ENCODE measurements at places on chromosomes 6 and 20.

GRCh38 chr6:36917541-36918193, 31.9 kb downstream of the C6orf89 start:
- peaks cover 25% of the 10 kb centered on the region for H3K36me3 ChIP-seq
- no peaks in the 10 kb centered on the region for H3K27me3 ChIP-seq
- H3K4me1 ChIP-seq = peaks cover 9% of the 10 kb centered on the region
- H3K27ac ChIP-seq = no peak overlapping the region
- no peak for DNase-seq

- no peaks in the 10 kb centered on the region for H3K36me3 ChIP-seq
- no peak overlapping the region for H3K4me3 ChIP-seq
- H3K4me1 ChIP-seq = no peaks in the 10 kb centered on the region
- DNase-seq = no peak
- H3K27me3 ChIP-seq = no peaks in the 10 kb centered on the region
- no peak overlapping the region for H3K27ac ChIP-seq
These were observed 11.6 kb upstream of the ASCC3 start for GRCh38 chr6:100892693-100893092.

DNA sequence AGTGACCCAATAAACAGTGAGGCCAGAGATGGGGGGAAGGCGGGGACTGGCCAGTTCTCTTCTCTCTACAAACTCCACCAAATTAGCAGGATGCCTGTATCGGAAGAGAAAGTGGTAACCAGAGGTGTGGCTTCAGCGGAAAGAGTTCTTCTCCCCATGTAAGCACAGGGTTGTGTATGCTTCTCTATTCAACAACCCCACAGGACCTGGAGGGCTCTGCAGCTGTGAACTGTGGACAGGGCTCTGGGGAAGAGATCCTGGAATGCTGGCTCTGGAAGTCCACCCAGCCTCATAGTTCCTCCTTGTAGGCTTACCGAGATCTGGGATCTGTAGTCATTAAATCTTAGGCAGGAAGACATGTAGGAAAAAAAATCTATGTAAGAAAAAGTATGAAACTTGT, 186.2 kb downstream of the FOXC1 start:
- H3K4me3 ChIP-seq = no peak overlapping the region
- H3K27ac ChIP-seq = no peak overlapping the region
- H3K4me1 ChIP-seq = no peaks in the 10 kb centered on the region
- no peaks in the 10 kb centered on the region for H3K27me3 ChIP-seq
- no peak for DNase-seq
- H3K36me3 ChIP-seq = peaks cover 2% of the 10 kb centered on the region

DNA sequence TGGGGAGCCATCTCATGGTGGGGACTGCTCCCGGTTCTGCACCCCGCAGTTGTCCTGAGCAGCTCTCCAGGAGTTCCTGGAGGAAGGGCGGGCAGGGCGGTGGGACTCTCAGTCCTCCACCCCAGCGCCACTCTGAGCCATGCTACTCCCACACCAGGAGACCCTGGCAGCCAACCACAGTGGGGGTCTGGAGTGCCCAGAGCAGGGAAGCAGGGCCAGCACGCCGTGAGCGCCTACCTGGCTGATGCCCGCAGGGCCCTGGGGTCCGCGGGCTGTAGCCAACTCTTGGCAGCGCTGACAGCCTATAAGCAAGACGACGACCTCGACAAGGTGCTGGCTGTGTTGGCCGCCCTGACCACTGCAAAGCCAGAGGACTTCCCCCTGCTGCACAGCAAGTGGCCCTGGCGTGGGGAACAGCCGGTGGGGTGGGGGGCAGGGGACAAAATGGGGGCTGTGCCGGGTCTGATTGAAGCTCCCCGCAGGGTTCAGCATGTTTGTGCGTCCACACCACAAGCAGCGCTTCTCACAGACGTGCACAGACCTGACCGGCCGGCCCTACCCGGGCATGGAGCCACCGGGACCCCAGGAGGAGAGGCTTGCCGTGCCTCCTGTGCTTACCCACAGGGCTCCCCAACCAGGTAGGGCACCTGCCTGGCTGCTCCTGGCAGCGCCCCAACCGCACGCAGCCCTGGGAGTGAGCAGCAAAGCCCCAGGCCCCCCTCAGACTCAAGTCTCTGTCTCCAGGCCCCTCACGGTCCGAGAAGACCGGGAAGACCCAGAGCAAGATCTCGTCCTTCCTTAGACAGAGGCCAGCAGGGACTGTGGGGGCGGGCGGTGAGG, 1.6 kb upstream of the TNFRSF6B start:
- DNase-seq = no peak
- H3K27me3 ChIP-seq = no peaks in the 10 kb centered on the region
- peaks cover 39% of the 10 kb centered on the region for H3K36me3 ChIP-seq
- H3K27ac ChIP-seq = peak overlapping the region; percentile 96
- peak overlapping the region; percentile 68 for H3K4me3 ChIP-seq
- H3K4me1 ChIP-seq = peaks cover 19% of the 10 kb centered on the region

DNA sequence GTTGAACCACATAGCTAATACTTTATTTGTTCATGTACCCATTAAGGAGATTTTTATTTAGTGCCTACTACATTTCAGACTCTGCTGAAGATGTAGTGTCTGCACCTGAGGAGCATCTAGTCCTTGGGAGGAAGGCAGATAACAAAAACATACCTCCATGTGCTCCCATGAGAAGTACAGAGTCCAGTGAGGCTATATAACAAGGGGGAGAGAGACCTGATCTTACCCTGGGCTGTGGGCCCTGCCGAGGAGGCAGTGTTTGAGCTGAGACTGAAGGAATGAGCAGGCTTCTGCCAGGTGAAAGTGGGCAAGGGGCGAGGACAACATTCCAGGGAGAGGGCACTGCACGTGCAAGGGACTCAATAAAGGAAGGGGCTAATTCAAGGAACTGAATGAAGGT, 12.1 kb downstream of the MANBAL start:
- no peak overlapping the region for H3K27ac ChIP-seq
- peaks cover 32% of the 10 kb centered on the region for H3K4me1 ChIP-seq
- peaks cover 23% of the 10 kb centered on the region for H3K36me3 ChIP-seq
- DNase-seq = no peak

- H3K4me3 ChIP-seq = no peak overlapping the region
- DNase-seq = no peak
- no peaks in the 10 kb centered on the region for H3K4me1 ChIP-seq
- H3K36me3 ChIP-seq = peaks cover 1% of the 10 kb centered on the region
These were observed 20.0 kb upstream of the VNN1 start for GRCh38 chr6:132733814-132734213.

DNA sequence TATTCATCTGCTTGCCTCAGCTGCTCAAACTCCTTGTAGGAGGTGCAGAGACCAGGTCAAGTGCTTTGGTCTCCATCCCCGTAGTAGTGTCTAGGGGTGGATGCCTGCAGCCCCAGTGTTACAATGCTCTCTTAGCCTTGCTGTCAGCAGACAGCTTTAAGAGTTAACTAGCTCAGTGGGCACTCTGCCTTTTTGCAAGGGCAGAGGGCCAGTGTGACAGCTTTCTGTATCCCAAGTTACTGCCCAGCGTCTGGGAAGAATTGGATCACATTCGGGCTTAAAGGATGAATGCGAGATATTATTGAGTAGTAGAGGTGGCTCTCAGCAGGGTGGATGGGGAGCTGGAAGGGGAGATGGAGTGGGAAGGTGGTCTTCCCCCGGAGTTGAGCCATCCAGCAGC, 339.9 kb upstream of the RNF217 start:
- H3K4me3 ChIP-seq = no peak overlapping the region
- no peak overlapping the region for H3K27ac ChIP-seq

- DNase-seq = no peak
- H3K36me3 ChIP-seq = peaks cover 61% of the 10 kb centered on the region
- peak overlapping the region; percentile 71 for H3K27ac ChIP-seq
- peaks cover 67% of the 10 kb centered on the region for H3K4me1 ChIP-seq
- no peak overlapping the region for H3K4me3 ChIP-seq
These were observed 113.3 kb upstream of the TRAF3IP2 start for GRCh38 chr6:111718990-111719389.

DNA sequence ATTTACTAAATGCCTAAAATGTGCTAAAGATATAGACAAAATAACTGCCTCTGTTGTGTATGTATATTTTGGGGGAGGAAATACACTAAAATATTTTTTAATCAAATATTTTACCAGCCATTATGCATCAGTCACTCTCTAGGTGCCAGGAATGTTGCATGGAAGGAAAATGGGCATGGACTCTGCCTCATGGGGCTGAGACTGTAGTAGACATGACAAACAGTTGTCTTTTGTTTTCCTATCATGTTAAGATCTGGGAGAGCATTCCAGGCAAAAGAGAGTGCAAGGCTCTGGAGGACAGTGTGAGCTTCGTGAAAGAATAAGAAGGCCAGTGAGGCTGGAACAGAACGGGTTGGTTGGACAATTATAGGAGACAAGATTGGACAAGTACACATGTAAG, 26.5 kb downstream of the HLA-DOB start:
- H3K27ac ChIP-seq = no peak overlapping the region
- peaks cover 93% of the 10 kb centered on the region for H3K27me3 ChIP-seq
- no peaks in the 10 kb centered on the region for H3K36me3 ChIP-seq
- no peak overlapping the region for H3K4me3 ChIP-seq

Data from central memory CD8-positive, alpha-beta T cell (primary cell).